Aorta (tissue), 5 donors: ENCODE measurements at places on chromosomes 12 and 14. TPM values are rescaled to one million over a fixed set of nuclear protein-coding genes. Genes with fewer than 3 reads are reported as not detected.

DNA sequence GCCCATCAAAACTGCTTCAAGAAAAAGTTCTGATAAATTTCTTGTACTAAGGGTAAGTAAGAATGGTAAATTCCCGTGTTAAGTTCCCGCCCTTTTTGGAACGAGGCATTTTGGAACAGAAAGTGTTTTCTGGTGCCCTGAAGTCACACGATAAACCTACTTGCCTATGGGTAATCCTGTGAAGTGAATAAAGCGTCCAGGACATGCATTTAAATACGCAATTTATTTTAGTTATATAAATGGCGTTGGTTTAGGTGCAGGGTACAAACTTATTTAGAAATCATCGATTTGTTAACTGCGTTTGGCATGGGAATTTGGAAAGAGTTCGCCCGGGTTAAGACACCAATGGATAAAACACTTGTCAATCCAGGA lies 715 bp upstream of the RAP1B start:
- no peak for DNase-seq

GRCh38 chr12:133190176-133190575 lies 8.9 kb downstream of the ZNF268 start:
- DNase-seq: no peak

GRCh38 chr14:33930439-33930838 lies 20.4 kb downstream of the EGLN3 start:
- no peak for DNase-seq

GRCh38 chr14:36570065-36570464 lies 12.3 kb downstream of the NKX2-8 start:
- DNase-seq: no peak

GRCh38 chr12:74170645-74171477 lies 366.8 kb upstream of the ATXN7L3B start:
- peak; percentile 66 for DNase-seq

The PTPRR gene
- total RNA-seq: 0.49 TPM

DNA sequence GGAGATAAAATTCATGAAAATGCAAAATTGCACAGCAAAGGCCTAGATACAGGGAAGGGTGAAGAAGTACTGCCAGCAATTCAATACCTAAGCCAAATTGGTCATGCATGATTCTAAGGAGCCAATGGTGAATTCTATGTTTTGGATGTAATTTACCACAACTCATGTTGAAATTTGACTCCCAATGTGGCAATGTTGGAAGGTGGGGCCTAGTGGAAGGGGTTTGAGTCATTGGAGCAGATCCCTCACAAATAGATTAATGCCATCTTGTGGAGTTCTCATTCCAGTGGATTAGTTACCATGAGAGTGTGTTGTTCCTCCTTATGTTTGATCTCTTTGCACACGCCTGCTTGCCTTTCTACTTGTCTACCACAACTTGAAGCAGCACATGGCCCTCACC lies 194.0 kb upstream of the ALG10 start:
- no peak for DNase-seq
